ENCODE measurements at places on chromosomes 4 and X. TPM values are rescaled to one million over a fixed set of nuclear protein-coding genes. Genes with fewer than 3 reads are reported as not detected.

The GBA3 gene
- not detected for total RNA-seq

The BMX gene
- total RNA-seq, result 3.8 TPM

The SORBS2 gene
- 696 TPM for total RNA-seq

The PLP1 gene
- 7.7 TPM for total RNA-seq

- no peaks in the 10 kb centered on the region for H3K4me1 ChIP-seq
- no peaks in the 10 kb centered on the region for H3K36me3 ChIP-seq
- no peak overlapping the region for H3K4me3 ChIP-seq
- no peak for DNase-seq
- no peaks in the 10 kb centered on the region for H3K27me3 ChIP-seq
Observed at GRCh38 chr4:152680988-152681603, 1.3 kb upstream of the TMEM154 start.

GRCh38 chr4:51843309-51844152, 578 bp downstream of the DCUN1D4 start:
- peak overlapping the region; percentile 88 for H3K4me3 ChIP-seq
- no peak overlapping the region for H3K27ac ChIP-seq
- DNase-seq, result peak; percentile 82
- no peaks in the 10 kb centered on the region for H3K27me3 ChIP-seq

GRCh38 chrX:118437283-118437682, 58.3 kb upstream of the DOCK11 start:
- H3K27me3 ChIP-seq, result no peaks in the 10 kb centered on the region
- DNase-seq, result no peak
- H3K4me3 ChIP-seq, result no peak overlapping the region
- no peaks in the 10 kb centered on the region for H3K4me1 ChIP-seq
- H3K27ac ChIP-seq, result no peak overlapping the region
- H3K36me3 ChIP-seq, result no peaks in the 10 kb centered on the region

DNA sequence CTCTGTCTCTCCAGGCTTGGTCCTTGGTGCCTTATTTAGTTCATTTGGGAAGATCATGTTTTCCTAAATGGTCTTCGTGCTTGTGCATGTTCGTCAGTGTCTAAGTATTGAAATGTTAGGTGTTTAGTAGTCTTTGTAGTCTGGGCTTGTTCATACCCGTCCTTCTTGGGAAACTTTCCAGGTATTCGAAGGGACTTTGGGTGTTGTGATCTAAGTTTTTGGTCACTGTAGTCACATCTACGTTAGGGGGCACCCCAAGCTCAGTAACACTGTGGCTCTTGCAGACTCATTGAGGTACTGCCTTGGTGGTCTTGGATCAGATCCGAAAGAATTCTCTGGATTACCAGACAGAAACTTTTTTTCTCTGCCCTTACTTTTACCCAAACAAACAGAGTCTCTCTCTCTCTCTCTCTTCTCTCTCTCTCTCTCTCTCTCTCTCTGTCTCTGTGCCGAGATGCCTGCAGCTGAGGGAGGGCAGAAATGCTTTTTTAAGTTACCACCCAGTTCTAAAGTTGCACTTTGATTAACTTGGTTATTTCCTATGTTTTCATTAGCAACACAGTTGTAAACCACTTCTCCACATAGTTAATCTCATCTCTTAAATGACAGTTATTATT, 67.6 kb upstream of the SLC7A3 start:
- H3K27me3 ChIP-seq, result no peaks in the 10 kb centered on the region
- DNase-seq, result no peak
- no peaks in the 10 kb centered on the region for H3K36me3 ChIP-seq
- H3K27ac ChIP-seq, result no peak overlapping the region
- H3K4me3 ChIP-seq, result no peak overlapping the region

DNA sequence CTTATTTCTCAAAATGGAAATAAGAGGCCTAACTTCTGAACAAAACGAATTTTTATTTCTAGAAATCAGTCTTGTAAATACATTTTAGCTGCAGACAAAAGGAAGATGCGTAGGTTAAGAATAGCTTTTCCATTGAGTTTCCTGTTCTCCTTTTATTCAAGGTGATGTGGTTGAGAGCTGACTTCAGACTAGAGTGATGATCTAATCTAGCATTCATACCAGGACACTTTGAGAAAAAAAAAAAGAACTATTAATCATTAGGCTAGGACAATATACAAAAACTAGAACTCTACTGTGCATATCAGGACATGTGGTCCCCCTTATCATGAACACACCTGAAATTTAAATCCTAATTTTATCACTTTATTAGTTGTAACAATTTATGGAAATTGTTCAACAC, 884.5 kb upstream of the EPHA5 start:
- H3K27me3 ChIP-seq, result no peaks in the 10 kb centered on the region
- H3K36me3 ChIP-seq, result no peaks in the 10 kb centered on the region
- H3K4me3 ChIP-seq, result no peak overlapping the region
- DNase-seq, result no peak
- H3K4me1 ChIP-seq, result no peaks in the 10 kb centered on the region

- no peaks in the 10 kb centered on the region for H3K27me3 ChIP-seq
- no peaks in the 10 kb centered on the region for H3K36me3 ChIP-seq
- H3K4me3 ChIP-seq, result no peak overlapping the region
- DNase-seq, result no peak
- H3K4me1 ChIP-seq, result no peaks in the 10 kb centered on the region
Observed at GRCh38 chrX:13502590-13502989, 66.8 kb upstream of the EGFL6 start.

Measured in aorta (tissue), 5 donors.